ENCODE measurements at places on chromosomes 6 and 20.
A peak's percentile ranks its signal among the peaks of the same experiment; 100 is the strongest.

- no peak for DNase-seq
These were observed 4.0 kb downstream of the MAP3K5 start for GRCh38 chr6:136788069-136788902.

DNA sequence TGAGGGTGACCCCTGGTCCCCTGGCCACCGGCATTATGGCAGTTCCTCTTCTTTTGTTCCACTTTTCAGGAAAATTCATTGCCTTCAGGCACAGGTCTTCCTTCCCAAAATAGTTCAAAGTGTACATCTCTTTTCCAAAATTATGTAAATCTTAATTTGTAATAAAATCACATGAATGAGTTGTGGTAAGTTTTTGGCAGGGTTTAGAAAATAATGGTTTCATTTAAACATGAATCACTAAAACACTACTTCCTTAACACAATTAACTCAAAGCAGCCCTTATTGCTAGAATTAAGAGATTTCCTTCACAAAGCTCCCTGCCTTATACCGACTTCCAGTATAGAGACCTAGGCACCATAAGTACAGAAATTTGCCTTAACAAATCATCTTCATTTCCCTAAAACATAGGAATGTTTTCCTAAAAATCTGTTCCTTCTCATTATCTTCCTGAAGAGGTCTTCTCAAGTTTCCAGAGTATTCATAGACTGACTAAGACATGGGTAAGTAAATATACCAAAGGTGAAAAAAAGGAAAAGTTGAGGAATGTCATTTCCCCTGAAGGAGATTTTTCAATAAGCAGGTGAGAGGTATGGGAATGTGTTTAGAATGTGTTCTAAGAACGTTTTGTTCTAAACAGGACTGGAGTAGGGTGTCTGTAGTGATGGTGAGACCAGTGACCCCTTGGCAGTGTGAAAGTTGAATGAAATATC lies 148.2 kb upstream of the CITED2 start:
- no peak for DNase-seq

DNA sequence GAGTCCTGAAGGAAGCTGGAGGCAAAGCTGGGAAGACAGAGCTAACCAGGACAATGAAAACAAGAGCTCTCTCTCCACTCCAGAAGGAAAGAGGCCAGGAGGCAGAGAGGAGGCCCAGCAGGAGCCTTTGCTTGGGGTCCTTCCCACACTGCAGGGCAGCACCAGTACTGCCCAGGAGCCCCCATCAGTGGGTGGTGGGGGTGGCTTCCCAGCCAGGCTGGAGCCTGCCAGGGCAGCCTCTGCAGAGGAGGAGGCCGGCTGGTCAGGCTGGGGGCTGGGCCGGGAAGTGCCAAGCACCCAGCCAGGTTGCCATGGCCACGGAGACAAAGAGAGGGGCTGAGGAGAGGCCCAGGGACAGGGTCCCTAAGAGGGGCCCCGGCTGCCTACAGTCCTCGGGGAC lies 33.4 kb downstream of the PREX1 start:
- no peak for DNase-seq

DNA sequence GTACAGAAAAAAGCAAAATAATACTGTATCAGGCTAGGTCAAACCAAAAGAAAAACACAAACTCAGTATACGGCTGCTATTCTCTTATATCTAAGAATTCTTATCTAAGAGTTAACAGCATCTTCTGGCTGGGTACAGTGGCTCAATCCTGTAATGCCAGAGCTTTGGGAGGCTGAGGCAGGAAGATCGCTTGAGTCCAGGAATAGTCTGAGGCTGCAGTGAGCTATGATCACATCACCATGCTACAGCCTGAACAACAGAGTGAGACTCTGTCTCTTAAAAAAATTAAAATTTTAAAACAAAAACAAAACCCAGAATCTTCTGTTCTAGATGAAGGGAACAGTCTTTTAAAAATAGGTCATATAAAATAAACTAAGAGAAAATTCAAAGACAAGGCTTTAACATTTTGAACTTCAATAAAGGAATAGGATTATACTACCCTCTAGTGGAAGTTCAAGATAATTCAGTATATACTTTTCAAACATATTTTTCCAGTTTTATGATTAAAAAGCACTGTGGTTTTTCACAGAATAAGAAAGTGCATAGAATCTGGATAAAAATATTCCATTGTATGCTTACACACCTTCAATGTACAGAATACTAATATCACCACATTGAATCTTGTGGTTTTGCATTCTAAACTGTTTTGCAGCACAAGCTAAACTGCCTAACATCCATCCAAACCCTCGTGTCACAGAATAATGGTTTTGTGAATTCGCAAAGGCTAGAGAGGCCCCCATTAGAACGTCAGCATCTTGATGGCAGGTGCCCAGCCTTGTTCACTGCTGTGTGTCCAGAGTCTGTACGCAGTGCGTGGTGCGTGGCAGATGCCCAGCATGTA lies 39.3 kb downstream of the DTNBP1 start:
- DNase-seq: no peak

DNA sequence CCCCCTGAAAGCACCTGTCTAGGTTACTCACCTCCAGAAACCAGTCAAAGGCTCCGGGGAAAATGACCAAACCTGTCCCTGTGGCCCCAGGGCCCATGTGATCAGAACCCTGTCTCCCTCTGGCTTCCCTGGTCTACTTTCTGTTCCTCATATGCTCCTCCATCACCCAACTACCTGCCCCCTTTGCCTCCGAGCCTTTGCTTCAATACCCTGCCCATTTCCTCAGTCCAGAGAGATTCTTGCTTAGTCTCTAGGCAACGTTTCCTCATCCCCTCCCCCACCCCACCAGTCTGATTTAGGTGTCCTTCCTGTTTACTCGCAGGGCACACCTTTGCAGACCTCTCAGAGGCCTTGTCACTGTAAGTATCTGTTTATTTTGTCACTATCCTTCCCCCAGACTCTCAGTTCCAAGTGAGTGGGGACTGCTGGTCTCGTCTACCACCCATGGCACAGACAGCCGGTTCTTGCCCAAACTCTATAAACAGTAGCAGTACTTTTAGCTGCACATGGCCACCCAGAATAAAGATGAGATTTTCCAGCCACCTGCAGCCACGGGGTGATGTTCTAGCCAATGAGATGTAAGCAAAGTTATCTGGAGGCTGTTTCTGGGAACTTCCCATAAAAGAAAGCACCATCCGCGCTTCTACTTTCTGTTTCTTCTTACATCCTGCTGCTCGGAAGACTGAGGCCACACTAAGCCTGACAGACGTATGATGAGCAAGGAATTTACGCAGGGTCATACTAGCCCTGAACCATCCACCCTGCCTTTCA lies 13.3 kb downstream of the ELOVL5 start:
- no peak for DNase-seq

DNA sequence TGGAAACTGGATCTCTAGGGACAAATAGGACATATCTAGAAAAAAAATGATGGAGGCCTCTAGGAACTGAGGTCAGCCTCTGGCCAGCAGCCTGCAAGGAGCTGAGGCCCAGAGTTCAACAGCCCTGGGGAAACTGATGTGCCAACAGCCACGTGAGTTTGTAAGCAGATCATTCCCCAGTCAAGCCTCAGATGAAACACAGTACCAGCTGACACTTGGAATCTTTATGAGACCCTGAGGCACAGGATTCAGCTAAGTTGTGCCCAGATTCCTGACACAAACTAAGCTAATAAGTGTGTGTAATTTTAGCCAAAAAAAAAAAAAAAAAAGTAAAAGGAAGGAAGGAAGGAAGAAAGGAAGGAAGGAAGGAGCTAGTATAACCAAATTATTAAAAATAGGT lies 1059.8 kb upstream of the MAP3K7 start:
- no peak for DNase-seq

GRCh38 chr20:49595811-49596561 lies 28.0 kb upstream of the PTGIS start:
- peak; percentile 35 for DNase-seq

DNA sequence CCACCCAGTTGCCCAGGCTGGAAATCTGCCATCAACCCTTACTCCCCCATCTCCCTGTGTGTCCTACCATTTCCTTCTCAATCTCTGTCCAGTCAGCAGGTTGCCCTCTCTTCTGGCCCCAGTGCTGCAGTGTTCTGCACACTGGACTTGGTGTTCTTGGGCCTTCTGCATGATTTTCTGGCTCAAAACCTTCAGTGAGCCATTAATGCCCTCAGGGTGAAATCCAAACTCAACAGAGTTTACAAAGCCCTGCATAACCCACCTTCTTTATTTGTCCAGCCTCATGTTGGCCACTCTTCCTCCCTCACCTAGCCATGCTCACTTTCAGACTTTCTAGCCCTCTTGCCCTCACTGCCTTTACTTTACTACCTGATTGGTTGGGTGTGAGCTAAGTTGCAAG lies 5.0 kb upstream of the GSTA3 start:
- DNase-seq: no peak

- DNase-seq: no peak
These were observed 44.3 kb downstream of the TENT5A start for GRCh38 chr6:81708113-81708699.

DNA sequence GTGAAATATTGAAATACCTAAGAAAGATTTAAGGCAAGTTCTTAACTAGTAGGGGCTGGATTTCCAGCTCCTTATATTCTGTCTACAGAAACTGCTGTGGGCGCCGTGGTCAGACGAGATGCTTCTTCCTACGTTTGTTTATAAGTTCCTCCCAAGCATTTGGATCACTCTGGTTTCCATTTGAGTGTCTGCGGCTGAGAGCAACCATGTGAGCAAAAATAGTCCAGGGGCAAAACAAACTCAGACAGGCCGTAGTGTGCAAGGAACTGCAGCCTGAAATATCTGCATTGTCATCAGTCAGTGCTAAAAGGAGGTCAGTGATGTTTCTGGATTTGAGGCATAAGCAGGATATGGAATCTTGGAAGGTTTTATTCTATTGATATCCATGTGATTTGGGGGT lies 485.9 kb upstream of the JAG1 start:
- no peak for DNase-seq

DNA sequence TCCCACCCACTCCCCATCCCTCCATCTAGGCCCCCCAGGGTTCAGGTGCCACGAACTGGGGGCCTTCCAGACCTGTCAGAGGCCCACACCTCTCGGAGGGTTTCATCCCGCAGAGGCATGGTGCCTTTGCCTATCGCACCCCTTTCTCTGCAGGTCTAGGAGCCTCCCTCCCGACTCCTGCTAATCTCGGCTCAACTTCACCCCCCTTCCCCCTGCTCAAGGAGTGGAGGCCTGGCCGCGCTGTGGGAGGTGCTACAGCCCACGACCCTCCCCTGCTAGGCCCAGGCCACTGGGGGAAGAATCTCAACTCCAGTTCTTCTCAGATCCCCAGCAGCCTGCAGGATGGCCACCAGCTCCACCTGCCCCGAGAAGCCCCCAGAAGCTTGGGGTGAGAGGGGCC lies at the start of gene TULP1:
TULP1 (minus strand) TSS at position 157 of the 400 bp plus-strand sequence; CDS start at position 119, 38 bp downstream.
- DNase-seq: no peak

DNA sequence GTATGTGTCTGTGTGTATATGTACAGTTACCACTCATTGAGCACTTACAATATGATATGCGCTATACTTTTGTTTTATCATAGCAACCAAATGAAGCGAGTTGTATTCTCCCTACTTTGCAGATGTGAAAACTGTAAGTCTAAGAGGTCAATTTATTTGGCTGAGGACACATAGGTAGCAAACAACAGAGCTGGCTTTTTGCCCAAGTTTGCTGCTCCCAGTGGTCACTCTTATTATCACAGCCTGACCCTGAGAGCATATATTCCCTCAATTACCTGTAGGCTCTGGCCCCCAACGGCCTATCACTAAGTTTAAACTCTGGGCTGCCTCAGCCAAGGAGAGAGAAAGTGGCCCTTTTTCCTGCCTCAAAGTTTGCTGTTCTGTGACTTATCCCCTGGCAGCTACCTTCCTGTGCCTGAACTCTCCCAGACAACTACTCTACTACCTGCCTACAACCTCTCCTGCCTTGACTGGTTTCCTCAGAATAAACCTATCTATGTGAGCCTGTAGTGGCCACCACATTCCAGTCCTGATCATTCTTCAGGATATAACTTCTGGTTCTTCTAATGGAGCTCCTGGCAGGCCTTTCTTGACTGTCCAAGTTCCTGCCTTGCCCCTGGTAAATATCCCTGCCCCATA lies 221.8 kb downstream of the FRK start:
- DNase-seq: no peak

DNA sequence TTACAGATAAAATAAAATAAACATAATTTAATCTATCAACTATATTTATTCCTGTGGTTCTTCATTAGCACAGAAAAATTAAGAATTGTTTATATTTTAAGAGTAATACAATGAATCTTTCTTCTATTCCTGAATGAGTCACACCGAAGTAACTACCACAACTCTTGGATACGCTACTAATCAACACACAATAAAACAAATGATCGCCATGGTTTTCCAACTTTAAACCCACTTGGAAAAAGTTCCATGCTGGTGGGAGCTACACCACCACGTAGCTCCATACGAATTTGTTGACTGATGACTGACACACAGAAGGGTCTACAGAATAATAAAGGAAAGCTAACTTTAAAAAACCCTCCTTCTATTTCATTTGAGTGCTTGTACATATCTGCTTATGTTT lies 135.8 kb upstream of the NEDD9 start:
- DNase-seq: no peak

GRCh38 chr6:106180208-106180607 lies 94.1 kb downstream of the PRDM1 start:
- DNase-seq: no peak

DNA sequence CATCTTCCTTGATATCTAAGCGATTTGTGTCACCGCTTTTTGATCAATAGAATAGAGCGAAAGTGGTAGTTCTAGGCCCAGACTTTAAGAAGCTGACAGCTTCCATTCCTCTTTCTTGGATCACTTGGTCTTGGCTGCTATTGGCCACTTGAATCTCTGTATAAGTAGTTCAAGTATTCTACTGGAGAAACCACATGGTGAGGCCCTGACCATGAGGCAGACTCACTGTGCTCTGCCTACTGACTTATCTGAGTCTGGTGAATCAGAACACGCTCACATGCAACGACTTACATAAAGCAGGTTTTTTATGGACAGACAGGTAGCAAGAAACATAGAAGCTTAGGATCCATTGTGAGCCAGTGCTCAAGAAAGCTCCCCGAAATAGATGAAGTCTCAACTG lies 27.0 kb downstream of the OLIG3 start:
- no peak for DNase-seq

GRCh38 chr6:17980329-17980728 lies 7.1 kb downstream of the KIF13A start:
- DNase-seq: no peak

DNA sequence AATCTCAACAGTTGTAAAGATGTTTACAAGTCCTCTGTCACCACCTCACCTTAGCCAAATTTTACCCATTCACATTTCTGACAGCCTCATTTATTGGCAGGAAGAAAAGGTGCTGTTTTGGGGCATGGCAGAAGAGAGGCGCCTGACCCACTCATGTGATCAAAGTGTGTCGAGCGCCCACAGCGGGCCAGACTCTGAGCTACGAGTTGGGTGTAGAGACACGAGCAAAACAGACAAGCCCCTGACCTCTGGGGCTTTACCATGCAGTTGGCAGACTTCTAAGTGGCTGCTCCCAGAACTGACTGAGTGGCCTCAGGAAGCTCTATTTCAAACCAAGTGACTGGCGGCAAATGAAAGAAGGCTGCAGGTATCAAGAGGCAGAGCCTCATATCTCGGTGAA lies 167.0 kb downstream of the SOBP start:
- no peak for DNase-seq

GRCh38 chr20:33675136-33675959 lies 1.1 kb upstream of the NECAB3 start:
- no peak for DNase-seq

All from stimulated activated CD8-positive, alpha-beta memory T cell treated with anti-CD3 and anti-CD28 coated beads, Interleukin-4, amount 100 ng/mL, for 1 hour (primary cell).